Activated CD8-positive, alpha-beta memory T cell treated with anti-CD3 and anti-CD28 coated beads for 48 hours (primary cell): ENCODE measurements at places on chromosomes 13 and 19.

GRCh38 chr13:36710396-36710795 lies 36.6 kb downstream of the SERTM1 start:
- no peak for DNase-seq

DNA sequence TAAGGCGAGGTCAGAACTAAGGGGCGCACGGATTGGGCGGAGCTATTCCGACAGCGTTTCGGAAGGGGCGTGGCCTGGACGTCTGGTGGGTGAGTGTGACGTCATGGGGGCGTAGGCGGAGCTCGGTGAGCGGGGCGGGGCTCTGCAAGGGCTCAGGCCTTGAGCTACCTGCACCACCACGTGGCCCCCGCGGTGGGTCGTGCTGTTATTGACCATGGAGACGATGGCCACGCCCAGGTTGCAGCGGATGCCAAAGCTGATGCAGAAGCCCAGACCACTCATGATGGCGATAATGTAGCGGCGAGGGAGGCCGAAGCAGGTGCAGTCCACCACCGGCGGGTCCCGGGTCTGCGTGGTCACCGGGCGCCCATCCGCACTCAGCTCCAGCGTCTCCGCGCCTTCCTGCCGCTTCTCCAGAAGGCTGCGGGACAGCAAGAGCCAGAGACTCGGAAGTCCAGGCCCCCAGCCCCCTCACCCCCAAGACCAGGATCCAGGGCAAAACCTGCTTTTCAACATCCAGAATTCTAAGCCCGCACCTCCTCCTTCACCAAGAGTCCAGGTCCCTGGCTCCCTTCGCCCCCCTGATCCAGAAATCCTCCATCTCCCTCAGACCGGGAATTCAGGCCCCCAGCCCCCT lies 4.8 kb downstream of the SLC17A7 start:
- no peak for DNase-seq

GRCh38 chr13:109207622-109208021 lies 578.2 kb downstream of the MYO16 start:
- no peak for DNase-seq

DNA sequence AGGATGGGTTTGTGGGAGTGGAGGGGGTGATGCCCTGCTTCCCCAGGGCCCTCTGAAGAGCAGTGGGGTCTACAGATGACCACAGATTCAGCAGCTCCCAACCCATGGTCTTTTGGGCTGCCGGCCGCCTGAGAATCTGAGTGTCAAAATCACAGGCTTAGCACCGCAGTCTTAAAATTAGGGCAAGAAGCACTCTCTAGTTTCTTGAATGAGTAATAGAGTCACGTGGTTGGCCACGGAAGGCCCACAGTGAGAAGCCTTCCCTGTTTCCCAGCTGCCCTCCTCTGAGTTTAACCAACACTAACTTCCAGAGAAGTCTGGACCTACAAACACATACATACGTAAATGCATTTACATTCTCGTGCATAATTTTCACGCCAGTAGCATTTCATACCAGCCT lies 5.2 kb downstream of the PRMT1 start:
- DNase-seq: no peak

DNA sequence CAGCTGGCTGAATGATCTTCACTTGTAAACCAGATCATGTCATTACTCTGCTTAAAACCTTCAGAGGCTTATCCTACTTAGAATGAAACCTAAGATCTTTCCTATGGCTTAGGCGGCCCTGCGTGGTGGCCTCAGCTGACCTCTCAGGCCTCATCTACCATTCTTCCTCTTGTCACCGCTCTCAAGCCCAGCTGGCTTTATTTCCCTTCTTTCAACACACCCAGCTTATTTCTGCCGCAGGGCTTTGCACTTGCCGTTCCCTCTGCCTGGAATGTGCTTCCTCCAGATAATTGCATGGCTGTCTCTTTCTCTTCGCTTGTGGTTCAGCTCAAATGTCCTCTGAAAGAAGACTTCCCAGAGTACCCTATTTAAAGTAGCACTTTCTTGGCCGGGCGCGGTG lies 3.6 kb upstream of the ASF1B start:
- DNase-seq: no peak

- DNase-seq: no peak
These were observed 1.5 kb upstream of the CIRBP start for GRCh38 chr19:1267477-1268225.

DNA sequence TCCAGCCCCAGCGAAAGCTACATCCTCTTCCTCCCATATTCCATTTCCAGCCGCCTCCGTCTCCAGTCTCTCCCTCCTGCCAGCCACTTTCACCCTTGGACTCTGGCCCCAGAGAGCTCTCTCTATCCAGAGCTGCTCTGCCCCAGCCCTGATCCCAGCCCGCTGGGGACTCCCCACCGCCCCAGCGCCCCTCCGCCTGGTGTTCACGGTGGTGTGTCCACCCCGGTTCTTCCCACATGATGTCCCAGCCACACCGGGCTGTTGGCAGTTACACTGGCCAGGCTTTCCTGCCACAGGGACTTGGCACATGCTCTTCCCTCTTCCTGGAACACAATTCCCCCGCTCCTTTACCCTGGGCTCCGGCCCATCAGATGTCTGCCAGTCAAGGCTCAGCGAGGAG lies 11.3 kb upstream of the EMC10 start:
- no peak for DNase-seq

GRCh38 chr13:98300956-98301641 lies 124.0 kb upstream of the RNF113B start:
- no peak for DNase-seq

GRCh38 chr19:5774921-5775320 lies 9.6 kb downstream of the PRR22 start:
- DNase-seq: no peak

DNA sequence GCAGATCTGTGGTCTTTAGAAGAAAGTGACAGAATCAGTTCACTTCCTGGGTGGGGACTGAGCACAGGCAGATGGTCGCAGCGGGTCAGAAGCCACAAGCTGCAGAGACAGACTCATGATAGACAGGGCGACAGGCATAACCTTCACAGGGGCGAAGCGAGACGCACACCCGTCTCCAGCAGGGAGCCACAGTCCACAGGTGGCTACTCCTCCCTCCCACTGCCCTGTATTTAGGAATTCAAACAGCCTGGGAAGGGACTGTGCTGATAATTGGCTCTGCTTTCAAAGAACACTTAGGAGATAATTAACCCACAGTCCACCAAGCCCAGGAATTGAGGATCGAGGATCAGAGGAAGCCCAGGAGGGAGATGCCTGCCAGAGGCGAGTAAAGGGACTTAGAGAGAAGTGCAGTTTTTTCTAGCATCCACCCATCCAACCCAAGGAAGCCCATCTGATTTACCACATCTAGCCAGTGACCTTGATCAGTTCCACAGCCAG lies 23.2 kb downstream of the RFX2 start:
- DNase-seq: no peak

DNA sequence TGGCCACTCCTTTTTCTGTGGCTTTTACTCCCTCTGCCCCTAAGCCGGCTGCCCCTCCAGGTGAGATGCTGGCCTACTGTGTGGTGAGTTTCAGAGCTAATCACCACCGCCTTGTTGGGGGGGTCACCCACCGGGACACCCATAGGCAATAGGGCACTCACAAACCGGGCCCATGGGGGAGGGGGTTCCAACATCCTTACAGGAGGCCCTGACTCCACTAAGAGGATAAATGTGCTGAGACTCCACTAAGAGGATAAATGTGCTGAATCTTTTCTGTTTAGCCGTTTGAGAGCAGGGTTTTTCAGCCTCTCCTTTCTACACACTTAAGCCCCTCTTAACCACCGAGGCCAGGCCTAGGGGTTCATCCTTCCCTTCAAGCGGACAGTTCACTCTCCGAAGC lies 73.7 kb downstream of the SLC15A1 start:
- DNase-seq: no peak

- DNase-seq: no peak
These were observed 4.4 kb upstream of the LTBP4 start for GRCh38 chr19:40596608-40597328.

- no peak for DNase-seq
These were observed 474.9 kb upstream of the MIR17HG start for GRCh38 chr13:90872491-90873025.

- no peak for DNase-seq
These were observed 10.8 kb downstream of the FFAR2 start for GRCh38 chr19:35458731-35459391.

DNA sequence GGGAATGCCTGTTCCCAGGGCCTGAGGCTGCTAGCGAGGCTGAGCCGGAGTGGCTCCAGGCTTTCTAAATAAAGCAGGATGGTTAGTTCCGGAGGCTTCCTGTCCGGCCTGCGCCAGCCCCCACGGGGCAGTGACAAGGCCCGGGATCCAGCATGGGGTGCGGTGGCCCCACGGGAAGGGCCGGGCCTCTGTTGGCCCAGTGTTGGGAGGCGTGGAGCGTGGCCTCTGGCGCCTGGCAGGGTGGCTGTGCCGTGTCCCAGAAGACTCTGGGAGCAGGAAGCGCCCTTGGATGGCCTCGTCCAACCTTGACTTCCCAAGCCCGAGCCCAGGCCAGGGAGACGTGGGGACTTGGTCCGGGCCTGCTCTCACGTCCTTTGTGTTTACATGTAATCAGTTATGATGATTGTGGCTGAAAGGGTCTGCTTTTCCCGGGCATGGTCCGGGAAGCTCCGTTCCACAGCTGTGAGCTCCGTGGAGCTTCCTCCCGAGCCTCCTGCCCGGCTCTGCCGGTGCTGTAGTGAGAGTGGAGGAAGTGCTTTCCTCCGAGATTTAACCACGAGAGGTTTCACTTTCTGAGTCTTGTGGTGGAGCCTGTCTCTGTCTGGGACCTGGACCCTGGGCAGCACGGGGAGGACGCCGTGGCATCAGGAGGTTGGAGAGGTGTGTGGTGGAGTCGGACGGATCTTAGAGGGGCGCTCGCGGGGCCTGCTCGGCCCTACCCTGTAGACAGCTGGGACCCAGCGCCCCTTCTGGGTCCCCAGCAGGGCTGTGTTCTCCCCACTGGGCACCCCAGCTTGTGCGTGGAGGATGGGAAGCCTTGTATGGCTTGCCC lies 4.6 kb downstream of the GNA11 start:
- no peak for DNase-seq
